ENCODE measurements at places on chromosomes 7 and 10.

GRCh38 chr10:9613338-9614075, 1404.2 kb upstream of the CELF2 start:
- no peak for DNase-seq

- DNase-seq = peak; percentile 21
Measured at GRCh38 chr7:90455163-90456030, 14.0 kb upstream of the PTTG1IP2 start.

DNA sequence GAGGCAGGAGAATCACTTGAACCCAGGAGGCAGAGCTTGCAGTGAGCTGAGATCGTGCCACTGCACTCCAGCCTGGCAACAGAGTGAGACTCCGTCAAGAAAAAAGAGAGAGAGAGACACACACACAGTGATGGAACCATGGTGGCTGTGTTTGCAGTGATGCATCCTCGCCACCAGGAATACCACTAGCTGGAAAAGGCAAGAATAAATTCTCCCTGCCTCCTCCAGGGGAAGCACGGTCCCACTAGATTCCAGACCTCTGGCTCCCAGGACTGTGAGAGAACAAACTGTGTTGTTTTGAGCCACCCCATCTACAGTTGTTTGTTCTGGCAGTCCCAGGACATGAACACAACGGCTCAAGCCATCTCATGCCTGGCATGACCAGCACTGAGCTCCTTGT, 320.3 kb upstream of the FOXK1 start:
- DNase-seq = no peak

GRCh38 chr10:5525561-5526341, 990 bp downstream of the CALML3 start:
- DNase-seq = no peak

DNA sequence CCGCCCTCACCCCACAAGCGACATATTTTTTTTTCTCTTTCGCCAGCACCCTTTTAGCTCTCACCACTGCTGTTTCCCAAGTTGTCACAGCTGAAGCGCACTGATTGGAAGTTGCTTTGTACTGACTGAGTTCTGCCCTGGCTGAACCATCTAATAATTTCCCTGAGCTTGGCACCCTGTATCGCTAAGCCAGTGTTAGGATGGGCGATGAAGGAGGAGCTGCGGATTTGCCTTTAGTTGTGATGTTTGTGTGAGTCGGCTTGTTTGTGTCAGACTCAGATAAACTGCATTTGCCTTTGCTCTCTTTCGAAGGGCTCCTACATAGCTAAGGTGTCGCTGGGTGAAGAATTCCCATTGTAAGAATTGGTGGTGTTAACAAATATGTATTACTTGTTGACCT, 1.3 kb upstream of the ATXN7L1 start:
- DNase-seq = no peak

GRCh38 chr7:120725376-120726039, 132.4 kb downstream of the TSPAN12 start:
- DNase-seq = no peak

Measured in CD8-positive, alpha-beta memory T cell (primary cell).